GM12891 (cell line): ENCODE measurements at places on chromosomes 1 and 21.

DNA sequence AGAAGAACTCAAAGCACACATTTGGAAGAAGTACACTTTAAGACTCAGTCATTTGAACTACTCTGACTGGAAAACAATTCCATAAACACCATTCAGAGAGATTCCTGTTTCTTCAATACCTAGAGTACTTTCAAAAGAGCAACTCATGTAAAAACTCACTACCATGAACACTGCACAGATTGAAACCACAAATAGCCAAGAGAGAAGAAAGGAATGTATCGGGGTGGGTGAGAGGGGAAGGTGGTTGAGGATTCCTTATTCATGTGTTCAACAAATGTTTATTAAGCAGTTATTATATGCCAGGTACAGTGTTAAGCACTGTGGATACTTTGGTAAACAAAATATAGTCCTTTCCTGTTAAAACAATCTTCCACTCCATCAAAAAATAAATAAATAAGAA lies 64.7 kb downstream of the NRIP1 start:
- no peak for DNase-seq

GRCh38 chr21:41598561-41599431 lies 90.8 kb upstream of the TMPRSS2 start:
- no peak for DNase-seq

GRCh38 chr1:2251786-2252185 lies 23.7 kb downstream of the SKI start:
- no peak for DNase-seq

DNA sequence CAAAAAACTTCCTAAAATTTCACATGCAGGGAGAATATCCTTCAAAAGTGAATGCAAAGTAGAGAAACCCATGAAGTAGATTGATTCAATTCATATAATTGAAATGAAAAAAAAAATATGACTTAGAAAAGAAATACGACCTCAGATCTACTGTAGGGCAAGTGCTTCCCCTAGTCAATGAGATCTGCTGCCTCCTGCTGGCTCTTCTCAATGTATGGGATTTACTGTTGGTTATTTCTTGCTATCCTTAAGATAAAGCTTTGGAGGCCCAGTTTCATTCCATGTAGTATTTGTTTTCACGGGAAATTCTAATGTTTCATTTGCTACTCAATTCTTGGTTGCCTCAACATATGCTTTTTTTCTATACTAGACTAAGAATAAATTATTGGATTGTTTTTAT lies 46.2 kb downstream of the ZNF648 start:
- no peak for DNase-seq

- no peak for DNase-seq
Measured at GRCh38 chr1:36729716-36730510, 247.2 kb upstream of the CSF3R start.

GRCh38 chr1:82625537-82625936 lies 824.8 kb downstream of the ADGRL2 start:
- no peak for DNase-seq

GRCh38 chr1:215863796-215864195 lies 296.7 kb downstream of the KCTD3 start:
- DNase-seq: no peak

DNA sequence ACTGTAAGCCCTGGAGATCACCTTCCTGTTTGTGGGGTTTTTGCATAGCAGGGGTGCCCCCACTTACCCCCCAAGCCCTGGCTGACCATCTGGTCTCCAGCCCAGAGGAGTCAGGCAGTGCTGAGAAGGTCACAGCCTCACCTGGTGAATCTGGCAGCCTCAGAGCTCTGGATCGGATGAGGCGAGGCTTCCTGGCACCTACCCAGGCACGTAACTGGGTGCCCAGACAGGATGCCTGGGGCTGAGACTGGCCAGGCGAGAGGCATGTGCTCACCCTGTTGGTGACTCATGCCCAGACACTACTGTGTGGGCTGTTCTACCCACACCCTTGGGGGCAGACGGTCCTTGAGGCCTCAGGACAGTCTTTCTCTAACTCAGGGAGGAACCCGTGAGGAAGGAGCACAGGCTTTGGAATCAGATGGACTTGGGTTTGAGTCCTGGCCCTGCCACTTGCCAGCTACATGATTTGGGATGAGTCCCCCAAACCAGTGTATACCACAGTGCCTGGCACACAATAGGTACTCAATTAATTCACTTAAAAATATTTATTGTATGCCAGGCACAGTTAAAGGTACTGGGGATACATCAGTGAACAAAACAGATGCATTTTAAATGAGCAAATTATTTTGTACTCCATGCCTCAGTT lies 15.1 kb upstream of the PADI3 start:
- DNase-seq: no peak
